ENCODE measurements at places on chromosomes 7 and 10. TPM values are rescaled to one million over a fixed set of nuclear protein-coding genes. Genes with fewer than 3 reads are reported as not detected.
A peak's percentile ranks its signal among the peaks of the same experiment; 100 is the strongest.

DNA sequence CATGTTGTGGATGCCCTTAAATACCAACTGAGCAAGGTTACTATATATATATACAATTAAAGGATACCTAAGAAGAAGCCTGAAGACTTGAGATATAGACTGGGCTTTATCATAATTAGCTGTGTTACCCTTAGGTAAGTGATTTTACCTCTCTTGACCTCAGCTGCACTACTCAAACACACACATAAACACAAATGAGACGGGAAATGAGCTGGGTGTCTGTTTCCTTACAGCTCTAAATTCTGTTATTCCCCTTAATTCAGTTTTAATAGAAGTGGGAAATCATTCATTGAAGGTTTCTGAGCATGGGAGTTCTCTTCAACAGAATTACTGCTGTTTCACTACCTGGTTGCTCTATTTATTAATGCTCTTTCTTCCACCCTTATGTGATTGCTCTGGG is 60.7 kb downstream of the GBF1 start:
- no peak for DNase-seq

Gene MOSPD3
- total RNA-seq: 18.2 TPM

- peak; percentile 83 for DNase-seq
Measured at GRCh38 chr10:93482145-93482834, at the start of gene MYOF. TSS of gene MYOF (minus strand) at chr10:93482334. CDS start at chr10:93482194, 140 bp downstream.

Gene CFTR
- total RNA-seq: 12.8 TPM

Gene GPR26
- total RNA-seq: not detected

- DNase-seq: no peak
Measured at GRCh38 chr7:158761945-158762344, 57.3 kb upstream of the NCAPG2 start.

GRCh38 chr10:31274310-31274709 is 44.7 kb upstream of the ZEB1 start:
- DNase-seq: no peak

Gene GOT1
- total RNA-seq: 73.2 TPM

Gene STEAP2
- 15.8 TPM for total RNA-seq

Gene CBX3
- 120 TPM for total RNA-seq

DNA sequence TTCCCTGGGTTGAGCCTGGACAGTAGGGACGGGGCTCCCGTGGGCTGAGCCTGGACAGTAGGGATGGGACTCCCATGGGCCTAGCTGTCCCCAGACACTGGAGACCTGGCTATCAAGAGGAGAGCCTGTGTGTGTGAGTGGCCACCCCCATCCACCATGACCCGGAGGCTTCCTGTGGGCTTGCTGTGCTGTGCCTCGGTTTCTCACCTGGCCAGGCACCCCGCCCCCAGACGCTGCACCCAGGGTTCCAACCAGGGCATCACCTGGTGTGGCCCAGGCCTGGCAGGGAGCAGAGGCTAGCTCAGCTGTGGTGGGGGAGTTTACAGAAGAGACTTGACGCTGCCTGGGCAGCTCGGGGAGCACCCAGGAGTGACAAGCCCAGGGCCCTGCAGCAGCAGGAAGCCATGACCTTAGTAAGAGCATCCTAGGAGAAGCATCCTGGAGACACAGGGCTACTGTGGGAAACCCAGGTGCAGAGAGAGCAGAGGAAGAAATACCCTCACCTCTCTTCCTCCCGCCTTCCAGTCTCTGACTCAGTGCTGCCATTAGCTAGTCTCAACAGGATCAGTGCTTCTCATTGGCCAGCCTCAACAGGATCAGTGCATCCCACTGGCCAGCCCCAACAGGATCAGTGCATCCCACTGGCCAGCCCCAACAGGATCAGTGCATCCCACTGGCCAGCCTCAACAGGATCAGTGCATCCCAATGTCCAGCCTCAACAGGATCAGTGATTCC is 61.0 kb downstream of the PDGFA start:
- DNase-seq: no peak

Gene ZPBP
- total RNA-seq: 0.22 TPM

DNA sequence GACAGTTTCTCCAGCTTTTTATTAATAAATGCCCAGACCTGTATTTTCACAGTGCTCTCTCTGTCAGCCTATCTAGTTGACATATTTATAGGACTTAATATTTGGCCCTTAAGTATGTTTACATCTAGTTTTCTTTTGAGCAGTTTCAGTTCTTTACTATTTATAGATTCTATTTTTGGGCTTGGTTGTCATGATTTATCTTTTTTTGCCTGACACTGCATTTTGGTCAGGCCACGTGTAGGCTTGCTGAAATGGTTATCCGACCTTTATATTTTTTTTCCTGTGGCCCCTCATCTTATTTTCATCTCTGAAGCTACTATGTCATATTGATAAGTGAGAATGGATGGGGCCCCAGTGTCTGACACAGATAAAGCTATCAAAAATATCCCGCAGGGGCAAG is 515.4 kb upstream of the FZD8 start:
- no peak for DNase-seq

DNA sequence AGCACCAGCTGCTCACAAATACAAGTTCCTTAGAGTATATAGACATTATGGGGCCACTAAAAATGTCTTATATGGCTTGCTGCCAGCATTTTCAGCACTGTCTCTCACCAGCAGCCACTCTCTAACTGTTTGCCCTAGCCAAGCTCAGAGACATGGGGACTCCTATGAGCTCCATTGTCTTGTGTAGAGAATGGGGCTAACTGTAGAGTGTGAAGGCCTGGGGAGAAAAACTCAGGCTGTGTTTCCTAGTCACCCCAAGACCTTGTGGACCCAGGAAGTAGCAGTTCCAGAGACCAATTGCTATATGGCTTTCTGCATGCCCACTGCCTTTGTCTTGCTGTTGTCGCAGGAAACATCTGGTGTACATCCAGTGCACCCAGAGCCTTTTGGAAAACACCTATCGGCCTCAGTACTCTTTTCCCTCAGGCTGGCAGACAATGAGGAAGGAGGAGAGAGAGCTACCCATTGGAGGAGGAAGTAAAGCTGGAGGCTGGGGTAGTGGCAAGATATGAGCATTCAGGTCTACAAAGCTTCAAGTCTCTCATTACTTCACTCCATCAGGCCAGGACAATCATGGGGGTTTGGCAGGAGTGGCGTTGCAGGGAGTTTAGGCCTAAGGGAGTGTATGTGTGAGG is 28.4 kb downstream of the ENTPD1 start:
- DNase-seq: peak; percentile 15

DNA sequence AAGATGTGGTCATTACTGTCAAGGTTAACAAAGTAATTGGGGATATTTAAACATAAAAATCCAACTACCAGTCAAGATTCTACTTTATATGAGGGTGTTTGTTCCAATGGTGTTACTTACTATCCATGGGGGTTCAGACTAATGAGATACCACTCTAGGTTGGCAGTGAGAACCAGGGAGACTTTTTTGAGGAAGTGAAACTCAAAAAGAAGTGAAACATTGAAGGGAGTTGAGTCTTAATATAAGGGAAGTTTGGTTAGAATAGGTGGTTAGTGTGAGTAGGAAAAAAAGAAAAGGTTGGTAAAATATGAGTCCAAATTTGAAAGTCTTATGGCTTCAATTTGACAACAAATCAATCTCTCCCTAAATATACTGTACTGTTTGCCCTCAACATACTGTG is 123.6 kb upstream of the ANK3 start:
- DNase-seq: no peak

DNA sequence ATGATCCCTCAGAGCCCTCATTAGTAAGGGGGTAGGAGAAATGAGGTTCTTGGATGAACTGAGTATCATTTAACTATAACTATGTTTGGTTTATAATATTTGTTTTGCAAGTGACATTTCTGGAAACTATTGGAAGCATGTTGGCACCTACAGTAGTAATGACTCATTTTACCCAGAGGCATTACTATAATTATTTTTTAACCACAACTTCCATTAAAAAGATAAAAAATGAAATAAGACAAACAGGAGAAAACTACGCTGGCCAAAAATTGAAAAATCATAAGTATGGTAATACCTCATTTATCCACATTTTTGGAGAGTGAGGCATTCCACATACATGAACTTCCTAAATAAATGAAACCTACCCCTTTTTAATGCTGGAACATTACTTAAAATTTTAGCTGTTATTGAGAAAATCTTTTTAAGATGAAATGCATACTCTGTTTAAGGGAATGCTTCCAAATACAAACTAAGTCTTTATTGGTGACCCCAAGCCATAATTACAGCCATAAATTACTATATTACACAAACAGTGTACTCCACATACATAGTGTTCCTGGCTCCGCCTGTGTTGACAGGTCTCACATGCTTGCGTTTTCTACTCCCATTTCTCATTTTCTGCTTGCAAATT is 84.6 kb upstream of the CAPZA2 start:
- peak; percentile 81 for DNase-seq

GRCh38 chr10:17004801-17005380 is 124.7 kb downstream of the CUBN start:
- DNase-seq: no peak

Gene GBX1
- not detected for total RNA-seq

Gene FXYD4
- total RNA-seq: 109 TPM

Gene VSIR
- total RNA-seq: 66.6 TPM

Measured in kidney (tissue), 22 donors.